ENCODE measurements at places on chromosomes 4 and X.

GRCh38 chr4:154041640-154042039, 252.8 kb upstream of the SFRP2 start:
- DNase-seq = no peak

GRCh38 chr4:113145519-113146291, 96.3 kb downstream of the ANK2 start:
- no peak for DNase-seq

GRCh38 chr4:186192066-186192612, 772 bp downstream of the CYP4V2 start:
- no peak for DNase-seq

GRCh38 chrX:19094654-19095053, 27.6 kb downstream of the ADGRG2 start:
- no peak for DNase-seq

- DNase-seq = no peak
Observed at GRCh38 chrX:132563976-132564375, 75.1 kb upstream of the MBNL3 start.

- DNase-seq = no peak
Observed at GRCh38 chr4:36420111-36420679, 138.8 kb downstream of the DTHD1 start.

GRCh38 chr4:36198068-36198808, 46.1 kb downstream of the ARAP2 start:
- no peak for DNase-seq

- no peak for DNase-seq
Observed at GRCh38 chr4:123050018-123050417, 127.6 kb upstream of the NUDT6 start.

DNA sequence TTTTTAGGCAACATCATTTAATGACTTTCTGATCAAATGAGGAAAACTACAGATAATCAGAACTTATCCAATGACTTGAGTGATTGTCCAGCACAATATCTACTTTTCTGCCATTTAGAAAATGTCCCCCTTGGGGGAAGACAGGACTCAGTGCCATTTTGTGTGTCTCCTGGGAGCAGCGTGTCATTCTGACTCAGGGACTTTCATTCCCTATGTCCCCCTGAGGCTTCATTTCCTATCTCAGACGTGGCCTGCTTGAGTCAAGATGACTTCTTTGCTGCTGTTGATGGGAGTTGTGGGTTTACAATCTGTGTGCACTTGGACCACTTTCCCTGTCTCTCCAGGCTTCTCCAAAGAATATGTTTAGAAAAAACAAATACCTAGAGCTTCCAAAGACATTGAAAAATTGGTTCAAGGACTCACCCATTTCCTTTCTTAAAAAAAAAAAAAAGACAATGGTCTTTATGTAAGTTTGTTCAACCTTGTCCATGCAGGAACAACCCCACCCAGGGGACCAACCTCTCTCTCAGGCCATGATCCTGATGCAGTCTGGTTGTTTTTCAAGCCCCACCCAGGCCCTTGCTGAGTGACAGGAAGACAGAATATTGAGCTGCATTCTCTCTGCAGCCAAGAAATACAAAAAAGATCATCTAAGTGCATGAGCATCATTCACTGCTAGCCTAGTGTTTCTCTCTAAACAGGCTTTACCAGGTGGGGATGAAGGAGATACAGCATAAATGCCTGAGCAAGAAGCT, 34.3 kb upstream of the TMEM154 start:
- no peak for DNase-seq

- no peak for DNase-seq
Observed at GRCh38 chrX:106987488-106987887, 12.5 kb downstream of the MORC4 start.
